ENCODE measurements at places on chromosomes 1 and 21.

DNA sequence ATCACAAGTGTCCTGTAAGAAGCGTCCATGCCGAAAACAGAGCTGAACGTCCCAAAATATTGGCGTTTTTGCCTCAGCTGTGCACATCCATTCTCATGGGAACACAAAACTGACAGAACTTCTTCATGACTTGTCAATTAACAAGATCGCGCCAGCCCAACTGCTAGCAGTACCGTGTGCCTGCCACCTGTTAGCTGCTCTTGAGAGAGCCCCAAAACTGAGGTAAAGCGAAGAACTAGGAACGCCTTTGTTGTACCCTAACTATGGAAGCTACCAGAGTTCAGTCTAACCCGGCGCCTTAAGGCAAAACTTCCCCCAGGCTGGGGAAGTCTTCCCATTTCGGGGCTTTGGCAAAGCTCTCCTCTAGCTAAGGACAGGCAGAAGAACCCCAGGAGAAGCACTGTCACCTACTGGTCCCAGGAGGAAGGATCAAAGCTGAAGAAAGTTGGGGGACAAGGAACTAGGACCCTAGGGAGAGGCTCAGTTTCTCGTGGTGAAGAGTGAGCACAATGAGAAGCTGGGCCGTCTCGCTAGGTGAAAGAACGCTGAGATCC, 719 bp downstream of the EYA3 start:
- no peak for DNase-seq

DNA sequence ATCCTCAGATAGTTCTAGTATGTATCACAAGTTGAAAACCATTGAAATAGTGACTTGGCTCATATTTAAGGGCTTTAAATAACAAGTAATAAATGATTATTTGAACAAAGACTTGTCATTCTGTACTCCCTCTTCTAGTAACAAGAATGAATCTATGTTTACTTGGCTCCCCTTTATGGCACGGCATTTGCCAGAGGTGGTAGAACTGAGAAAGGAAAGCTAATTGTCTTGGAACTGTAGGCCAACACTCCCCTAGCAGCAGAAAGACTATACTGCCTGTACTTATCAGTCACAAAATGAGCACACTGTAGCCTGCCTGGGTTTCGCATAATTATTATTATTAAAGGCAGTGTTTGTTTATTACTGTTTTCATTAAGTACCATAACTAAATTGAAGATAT, 29.6 kb upstream of the SMYD2 start:
- DNase-seq, result no peak

DNA sequence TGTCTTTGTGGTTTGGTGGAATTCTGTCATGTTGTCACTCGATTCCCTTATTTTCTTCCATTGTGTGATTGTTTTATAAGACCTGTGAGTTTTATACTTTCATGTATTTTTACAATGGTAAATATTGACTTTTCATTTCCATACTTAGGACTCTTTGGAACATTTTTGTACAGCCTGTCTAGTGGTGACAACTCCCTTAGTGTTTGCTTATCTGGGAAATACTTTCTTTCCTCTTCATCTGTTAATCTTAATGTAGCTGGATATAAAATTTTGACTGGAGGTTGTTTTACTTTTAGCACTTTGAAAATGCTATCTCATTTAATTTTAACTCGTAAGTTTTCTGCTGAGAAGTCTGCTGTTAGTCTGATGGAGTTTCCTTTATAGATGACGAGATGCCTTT, 310.5 kb downstream of the NUF2 start:
- DNase-seq, result no peak

DNA sequence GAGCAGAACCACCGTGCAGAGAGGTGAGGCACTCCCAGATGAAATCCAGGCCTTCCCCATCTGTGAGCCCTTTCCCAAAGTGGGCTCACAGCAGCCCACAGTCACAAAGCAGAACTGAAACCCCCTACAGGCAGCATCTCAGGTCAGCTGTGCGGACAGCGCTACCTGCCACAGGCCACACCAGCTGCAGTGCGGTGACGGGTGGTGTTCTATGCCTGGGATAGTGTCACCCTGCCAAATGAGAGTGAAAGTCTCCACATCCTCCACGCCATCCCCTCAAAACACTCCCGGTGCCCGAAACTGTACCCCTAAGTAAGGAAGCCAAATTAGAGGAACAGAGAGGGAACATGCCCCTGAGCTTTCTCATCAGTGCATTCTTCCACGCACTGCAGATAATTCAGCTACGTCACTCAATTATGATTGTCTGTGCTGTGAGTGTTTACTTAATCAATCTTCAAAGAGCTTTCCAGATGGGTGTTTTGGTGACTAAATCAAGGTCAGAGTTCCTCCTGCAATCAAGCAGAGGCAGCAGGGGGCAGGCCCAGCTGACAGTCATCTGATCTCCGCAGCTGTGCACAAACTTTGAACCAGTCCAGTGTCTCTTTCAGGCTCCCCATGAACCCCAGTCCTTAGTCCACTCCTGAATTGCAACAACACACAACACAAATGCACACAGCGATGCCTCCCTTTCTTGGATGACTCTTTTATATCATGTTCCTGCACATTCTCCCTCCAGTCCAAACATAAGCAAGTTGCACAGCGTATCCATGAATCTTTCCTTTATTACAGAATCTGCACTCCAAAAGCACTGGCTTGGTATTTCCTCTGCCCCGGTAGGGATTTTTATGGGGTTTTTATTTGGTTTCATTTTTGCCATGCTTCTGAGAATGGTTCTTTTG, 150.0 kb downstream of the TOMM20 start:
- peak; percentile 85 for DNase-seq

DNA sequence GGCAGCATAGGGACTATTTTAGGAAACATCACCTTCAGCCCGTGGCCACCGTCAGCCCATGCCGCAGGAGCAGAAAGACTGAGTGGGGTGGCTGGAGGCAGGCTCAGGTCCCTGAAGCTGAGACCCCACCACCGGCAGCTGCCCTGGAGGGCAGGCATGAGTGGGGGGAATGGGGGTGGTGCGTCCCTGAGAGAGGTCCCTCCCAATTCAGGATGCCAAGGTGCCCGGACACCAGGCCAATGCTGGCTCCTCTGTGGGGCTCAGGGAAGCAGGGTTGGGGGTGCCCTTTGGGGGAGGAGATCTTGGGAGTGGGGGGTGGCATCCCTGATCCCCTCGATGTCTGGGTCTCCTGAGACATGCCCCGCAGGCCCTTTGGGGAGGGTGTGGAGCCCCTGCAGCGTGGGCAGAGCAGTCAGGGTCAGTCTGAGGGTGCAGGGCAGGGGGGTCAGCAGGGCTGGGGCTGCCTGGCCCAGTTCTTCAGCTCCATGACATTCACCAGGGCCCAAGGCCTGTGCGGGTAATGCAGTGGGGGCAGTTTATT, 998 bp upstream of the TTC34 start:
- DNase-seq, result no peak

DNA sequence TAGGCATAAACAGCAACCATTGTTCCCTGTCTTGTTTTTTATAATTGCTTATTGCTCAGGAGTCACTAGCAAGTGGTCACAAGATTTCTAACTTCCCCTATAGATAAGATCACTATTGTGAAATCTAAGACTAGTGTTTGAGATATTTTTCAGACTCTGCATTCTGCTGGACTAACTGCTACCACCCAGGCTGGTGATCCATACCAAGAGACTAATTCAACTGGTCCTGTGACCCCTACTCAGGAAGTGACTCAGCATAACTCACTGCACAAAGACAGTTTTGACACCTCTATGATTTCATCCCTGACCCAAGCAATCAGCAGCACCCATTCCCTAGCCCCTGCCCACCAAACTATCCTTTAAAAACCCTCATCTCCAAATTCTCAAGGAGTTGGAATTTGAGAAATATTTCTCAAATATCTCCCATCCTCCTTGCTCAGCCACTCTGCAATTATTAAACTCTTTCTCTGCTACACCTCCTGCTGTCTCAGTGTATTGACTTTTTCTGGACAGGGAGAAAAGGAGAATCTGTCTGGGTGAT, 52.7 kb downstream of the TRIM33 start:
- DNase-seq, result peak; percentile 43

- peak; percentile 48 for DNase-seq
These were observed 277.0 kb upstream of the BRINP3 start for GRCh38 chr1:190754666-190755065.

DNA sequence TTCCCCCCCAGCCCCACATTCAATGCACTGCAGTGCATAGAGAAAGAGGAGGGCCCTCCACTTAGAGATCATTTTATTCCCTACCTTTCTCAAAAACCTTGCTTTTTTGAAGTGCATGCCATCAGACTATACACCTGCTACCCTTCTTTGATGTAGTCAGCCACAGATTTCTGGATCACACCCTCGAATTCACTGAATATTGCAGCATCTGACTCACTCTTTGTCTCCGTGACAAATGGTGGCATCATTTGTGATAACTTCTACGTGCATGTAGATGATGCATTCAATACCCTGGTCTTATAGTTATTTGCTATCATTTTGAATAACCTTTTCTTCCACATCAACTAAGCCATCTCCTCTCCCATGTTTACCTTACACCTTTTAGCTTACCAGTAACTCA, 310.3 kb upstream of the SGIP1 start:
- DNase-seq, result no peak

GRCh38 chr1:218874313-218874712, 299.4 kb upstream of the LYPLAL1 start:
- DNase-seq, result peak; percentile 88

- no peak for DNase-seq
These were observed 74.7 kb downstream of the ARHGEF16 start for GRCh38 chr1:3529099-3529729.
